Cortex of kidney (tissue), 1 donor: ENCODE measurements at places on chromosomes 5 and 9.

DNA sequence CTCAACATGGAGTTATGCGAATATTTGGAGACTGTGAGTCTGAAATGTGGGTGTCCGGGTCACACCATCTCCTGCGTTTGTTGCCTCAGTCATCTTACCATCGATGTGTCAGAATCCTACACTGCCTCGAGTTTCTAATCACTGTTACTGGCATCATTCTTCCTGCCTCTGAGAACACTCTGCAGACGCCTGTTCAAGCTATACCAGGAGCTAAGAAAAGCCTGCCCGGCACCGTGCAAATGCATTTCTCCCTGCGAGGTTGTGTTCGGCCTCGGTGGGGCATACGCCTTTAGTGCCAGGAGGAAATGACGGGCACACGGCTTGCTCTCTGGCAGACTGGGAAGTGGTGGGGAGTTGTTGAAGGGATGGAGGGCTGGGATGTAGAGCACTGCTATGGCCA, 31.2 kb upstream of the SLC25A51 start:
- no peak for DNase-seq

- no peak for DNase-seq
These were observed 149.5 kb downstream of the FANCC start for GRCh38 chr9:95167998-95168397.

- no peak for DNase-seq
These were observed 366.8 kb downstream of the FAM170A start for GRCh38 chr5:119996128-119996527.

- no peak for DNase-seq
These were observed 42.8 kb upstream of the PITX1 start for GRCh38 chr5:135076801-135077200.

DNA sequence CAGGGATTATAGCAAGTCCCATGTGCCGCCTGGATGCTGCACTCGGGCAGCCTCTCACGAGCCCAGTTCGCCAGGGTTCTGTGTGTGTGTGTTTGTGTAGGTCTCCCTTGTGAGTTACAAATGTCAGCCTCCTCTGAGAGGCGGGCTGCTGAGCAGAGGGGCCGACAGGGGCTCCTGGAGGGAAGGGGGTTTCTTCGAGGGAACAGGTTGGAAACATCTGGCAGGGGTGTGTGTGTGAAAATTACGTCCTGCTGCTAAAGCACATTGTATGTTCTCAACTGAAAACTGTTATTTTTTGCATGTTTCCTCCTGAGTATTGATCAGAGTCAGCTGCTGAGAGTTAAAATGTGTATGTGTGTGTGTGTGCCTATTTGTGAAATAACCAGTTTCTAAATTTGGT, 9.7 kb downstream of the GALNT10 start:
- DNase-seq = no peak

- DNase-seq = no peak
These were observed 48.7 kb upstream of the ORM1 start for GRCh38 chr9:114274217-114274616.

- DNase-seq = no peak
These were observed 10.2 kb upstream of the NFIB start for GRCh38 chr9:14323985-14324650.

GRCh38 chr9:124264823-124265233, 7.1 kb downstream of the NEK6 start:
- no peak for DNase-seq

DNA sequence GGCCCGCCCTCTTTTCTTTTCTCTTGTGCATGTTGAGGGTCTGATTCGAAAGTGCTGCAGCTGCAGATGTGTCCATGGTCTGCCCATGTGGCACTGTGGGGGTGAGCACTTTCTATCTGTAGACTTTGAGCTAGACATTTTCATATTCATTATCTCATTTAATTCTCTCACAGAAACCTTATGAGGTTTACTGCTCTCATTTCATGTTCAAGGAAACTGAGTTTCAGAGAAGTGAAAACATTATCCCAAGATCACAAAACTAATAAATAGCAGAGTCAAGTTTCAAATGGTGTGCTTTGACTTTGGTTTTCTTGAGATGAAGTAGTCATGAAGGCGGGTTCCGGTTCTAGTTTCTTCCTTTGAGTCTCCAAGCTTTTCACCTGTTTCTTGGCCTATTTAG, 536.5 kb upstream of the ZNF462 start:
- DNase-seq = no peak

GRCh38 chr5:180160789-180161188, 48.2 kb downstream of the RASGEF1C start:
- no peak for DNase-seq

DNA sequence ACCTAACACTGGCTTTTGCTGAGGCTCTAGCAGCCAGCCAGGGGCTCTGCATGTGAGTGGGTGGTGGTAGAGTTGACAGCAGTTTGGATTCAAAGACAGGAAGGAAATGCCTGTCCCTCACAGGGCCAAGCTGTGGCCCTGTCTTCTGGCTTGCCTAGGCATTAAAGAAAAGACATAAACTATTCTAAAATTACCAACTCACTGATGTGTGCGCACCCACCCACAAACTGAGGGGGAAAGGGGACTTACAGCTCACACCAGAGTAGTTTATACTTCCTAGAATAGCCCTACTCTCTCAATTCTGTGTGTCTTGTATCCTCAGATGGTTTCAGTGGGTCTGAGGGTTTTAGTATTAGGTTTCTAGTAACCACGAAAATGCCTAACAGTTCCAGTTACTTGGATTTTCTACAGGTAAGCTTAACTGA, 18.3 kb upstream of the IL13 start:
- no peak for DNase-seq

DNA sequence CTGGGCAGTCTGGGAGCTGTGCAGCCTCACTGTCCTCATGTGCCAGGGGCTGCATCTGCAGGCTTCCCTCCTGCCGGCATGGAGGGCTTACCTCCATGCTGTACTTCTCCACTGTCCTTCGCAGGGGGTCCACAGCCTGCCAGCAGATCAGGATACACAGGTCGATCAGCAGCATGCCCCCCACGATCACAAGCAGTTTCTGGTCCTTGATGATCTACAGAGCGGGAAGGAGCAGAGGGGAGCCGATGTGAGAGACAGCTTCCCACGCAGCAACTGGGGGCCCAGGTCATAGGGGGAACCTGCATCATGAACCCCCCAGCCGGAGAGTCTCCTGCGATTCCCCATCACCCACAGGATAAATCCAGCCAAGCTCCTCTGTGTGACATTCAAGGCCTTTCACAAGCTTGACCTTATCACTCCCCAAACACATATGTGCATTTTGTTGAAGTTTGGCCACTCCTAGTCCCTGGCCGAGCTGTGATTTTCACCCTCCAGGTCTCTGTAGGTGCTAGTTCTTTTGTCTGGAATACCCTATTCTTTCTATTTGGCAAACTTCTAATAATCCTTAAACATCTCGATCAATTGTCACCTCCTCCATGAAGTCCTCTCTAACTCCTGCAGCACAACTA, 107.3 kb upstream of the TBC1D2 start:
- DNase-seq = no peak
